ENCODE measurements at places on chromosomes 16 and 17.
A peak's percentile ranks its signal among the peaks of the same experiment; 100 is the strongest.

- no peak for DNase-seq
Observed at GRCh38 chr17:31321481-31321880, at the start of gene EVI2A. Gene EVI2A, minus strand, starts transcription at chr17:31321622. Its CDS starts 2,609 bp downstream, at chr17:31319013.

GRCh38 chr17:34163123-34163522 lies 92.0 kb upstream of the CCL2 start:
- no peak for DNase-seq

GRCh38 chr16:22677024-22677830 lies 136.7 kb upstream of the HS3ST2 start:
- DNase-seq: no peak

- no peak for DNase-seq
Observed at GRCh38 chr16:12874186-12874585, 27.2 kb upstream of the SHISA9 start.

DNA sequence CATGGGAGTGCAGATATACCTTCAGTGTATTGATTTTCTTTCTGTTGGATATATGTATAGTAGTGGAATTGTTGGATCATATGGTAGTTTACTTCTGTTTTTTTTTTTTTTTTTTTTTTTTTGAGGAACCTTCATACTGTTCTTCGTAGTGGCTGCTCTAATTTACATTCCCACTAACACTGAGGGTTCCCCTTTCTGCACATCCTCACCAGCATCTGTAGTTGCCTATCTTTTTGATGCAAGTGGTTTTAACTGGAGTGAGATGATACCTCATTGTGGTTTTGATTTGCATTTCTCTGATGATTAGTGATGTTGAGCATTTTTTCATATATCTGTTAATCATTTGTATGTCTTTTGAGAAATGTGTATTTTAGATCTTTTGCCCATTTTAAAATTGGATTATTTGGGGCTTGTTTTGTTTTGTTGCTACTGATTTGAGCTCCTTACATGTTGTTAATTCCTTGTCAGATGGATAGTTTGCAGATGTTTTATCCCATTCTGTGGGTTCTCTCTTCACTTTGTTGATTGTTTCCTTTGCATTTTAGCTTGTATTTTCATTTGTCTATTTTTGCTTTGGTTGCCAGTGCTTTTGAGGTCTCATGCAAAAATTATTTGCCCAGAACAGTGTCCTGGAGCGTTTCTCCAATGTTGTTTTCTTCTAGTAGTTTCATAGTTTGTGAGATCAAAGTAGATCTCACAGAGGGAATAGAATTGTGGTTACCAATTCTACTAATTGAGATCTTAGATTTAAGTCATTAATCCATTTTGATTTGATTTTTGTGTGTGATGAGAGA lies 25.0 kb upstream of the BCAS3 start:
- DNase-seq: no peak

DNA sequence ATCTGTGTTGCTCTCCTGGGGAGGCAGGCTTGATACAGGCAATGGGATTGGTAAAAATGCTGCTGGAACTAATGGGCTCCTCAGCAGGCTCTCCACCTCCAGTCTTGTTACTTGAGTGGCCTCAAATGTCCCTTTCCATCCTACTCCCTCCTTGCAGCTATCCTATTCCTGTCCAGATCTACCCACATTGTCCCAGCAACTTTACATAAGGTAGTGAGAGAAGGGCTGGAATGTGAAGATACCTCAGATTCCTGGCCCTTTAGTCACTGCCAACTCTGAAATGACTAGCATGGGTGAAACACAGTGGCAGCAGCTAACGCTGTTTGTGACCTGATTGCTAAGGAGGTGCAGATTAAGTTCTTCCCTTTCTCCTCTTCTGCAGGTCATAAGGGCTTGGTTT lies 210.1 kb upstream of the HS3ST4 start:
- no peak for DNase-seq

DNA sequence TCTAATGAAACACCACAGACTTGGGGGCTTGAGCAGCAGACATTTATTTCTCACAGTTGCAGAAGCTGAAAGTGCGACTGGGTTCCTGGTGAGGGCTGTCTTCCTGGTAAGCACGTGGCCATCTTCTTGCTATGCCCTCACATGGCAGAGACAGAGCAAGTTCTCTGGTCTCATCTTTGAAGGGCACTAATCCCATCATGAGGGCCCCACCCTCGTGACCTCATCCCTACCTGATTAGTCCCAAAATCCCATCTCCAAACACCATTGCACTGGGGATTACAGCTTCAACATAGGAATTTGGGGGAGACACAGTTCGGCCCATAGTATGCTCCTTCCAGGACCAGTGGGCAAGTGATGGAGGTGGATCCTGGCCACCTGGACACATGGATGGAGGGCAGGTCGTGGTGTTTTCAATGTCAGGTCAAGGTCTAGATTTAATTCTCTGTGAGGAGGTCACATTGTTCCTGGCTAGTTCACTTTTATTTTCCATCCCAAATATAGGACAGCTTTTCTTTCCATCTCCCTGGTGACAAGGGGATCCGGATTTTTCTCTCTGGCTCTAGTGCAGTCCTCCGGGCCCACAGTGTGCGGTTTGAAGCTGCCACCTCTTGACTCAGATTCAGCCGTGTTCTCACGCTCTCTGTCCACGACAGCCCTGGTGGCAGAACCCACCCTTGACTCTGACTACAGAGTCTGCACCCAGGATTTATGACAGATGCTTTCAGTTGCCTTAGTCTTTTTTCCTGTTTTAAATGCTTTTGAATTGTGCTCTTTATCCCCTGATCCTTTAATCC lies 160.5 kb upstream of the NOL11 start:
- DNase-seq: no peak

DNA sequence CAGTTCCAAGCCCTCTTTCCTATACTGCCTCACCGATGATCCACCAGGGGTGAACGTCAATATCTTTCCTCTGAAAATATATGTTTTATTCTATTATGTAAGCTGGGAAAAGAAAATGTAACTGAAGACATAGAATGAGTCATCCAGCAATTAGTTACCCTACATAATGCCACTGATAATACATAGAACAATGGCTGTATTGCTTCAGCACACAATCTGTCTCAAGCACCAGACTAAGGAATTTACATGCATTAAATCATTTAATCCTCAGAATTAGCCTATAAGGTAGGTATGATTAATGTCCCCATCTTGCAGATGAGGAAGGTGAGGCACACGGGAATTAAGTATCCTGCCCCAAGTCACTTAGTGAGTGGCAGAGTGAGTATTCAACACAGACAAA lies 472.8 kb downstream of the TOX3 start:
- DNase-seq: no peak

DNA sequence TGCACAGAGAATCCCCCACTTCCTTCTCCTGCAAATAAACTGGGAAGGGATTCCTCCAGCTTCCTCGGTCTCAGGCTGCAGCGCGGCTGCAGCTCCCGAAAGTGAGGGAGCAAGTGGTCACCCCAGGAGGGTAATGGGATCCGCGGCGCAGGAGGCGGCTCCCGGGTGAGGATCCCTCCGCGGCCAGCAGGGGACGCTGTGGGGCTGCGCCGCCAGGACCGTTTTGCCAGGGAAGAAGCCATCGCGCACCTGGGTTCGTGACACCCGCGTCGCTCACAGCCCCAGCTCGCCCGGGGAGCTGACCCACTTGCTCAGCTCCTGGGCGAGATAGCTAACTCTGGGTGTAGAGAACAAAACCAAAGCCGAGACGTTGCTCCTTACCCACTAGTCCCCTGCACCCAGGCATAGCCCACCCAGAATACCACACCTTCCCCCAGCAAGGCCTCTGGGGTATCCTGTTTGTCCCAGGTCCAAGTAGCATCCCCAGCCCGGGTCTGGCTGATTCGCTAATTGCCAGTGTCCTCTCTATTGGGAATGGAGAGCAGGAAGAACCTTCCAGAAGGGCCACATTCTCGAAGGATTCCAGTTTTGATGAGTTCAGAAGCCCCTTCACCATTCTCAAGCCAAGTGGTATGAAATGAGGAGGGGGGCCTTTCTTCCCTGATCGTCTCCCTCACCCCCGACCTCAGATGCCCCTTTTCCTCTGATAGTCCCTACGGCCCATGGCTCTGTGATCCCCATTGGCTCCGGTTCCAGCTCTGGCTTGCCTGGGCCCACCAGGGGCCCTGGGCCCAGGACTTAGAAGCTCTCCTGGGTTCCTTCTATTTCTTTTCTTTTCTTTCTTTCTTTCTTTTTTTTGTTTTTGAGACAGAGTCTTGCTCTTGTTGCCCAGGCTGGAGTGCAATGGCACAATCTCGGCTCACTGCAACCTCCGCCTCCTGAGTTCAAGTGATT lies 14.1 kb downstream of the CYGB start:
- DNase-seq: peak; percentile 62

- DNase-seq: no peak
Observed at GRCh38 chr17:19290066-19290705, 53.0 kb downstream of the EPN2 start.

DNA sequence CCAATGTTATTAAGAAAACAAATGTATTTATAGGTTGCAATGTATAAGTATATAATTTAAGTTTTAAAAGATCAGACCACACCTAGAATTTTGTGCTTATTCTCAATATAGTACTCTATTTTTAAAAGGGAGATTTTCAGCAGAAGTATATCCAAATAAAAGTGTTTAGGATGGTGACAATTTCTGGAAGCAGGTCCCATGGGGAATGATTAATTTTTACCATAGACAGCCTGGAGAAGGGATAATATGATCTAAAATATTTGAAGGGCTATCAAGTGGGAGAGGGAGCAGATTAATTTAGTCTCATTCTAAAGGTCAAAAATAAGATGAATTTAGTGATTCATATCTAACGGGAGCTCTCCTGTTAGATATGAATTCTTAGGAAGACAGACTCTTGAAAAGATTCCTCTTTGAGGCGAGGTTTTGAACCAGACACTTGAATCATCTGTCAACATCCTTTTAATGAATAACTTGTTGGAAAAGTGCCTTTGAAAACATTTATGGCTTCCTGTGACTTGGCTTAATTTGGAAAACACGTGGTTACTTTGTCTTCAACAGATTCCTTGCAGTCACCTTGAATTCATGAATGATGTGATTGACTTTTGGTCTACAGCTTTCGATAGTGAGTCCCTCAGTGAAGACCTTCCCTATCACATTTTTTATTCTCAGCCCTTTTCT lies 29.3 kb upstream of the SMIM36 start:
- DNase-seq: no peak

- no peak for DNase-seq
Observed at GRCh38 chr16:79055251-79055970, 545.1 kb downstream of the MAF start.

DNA sequence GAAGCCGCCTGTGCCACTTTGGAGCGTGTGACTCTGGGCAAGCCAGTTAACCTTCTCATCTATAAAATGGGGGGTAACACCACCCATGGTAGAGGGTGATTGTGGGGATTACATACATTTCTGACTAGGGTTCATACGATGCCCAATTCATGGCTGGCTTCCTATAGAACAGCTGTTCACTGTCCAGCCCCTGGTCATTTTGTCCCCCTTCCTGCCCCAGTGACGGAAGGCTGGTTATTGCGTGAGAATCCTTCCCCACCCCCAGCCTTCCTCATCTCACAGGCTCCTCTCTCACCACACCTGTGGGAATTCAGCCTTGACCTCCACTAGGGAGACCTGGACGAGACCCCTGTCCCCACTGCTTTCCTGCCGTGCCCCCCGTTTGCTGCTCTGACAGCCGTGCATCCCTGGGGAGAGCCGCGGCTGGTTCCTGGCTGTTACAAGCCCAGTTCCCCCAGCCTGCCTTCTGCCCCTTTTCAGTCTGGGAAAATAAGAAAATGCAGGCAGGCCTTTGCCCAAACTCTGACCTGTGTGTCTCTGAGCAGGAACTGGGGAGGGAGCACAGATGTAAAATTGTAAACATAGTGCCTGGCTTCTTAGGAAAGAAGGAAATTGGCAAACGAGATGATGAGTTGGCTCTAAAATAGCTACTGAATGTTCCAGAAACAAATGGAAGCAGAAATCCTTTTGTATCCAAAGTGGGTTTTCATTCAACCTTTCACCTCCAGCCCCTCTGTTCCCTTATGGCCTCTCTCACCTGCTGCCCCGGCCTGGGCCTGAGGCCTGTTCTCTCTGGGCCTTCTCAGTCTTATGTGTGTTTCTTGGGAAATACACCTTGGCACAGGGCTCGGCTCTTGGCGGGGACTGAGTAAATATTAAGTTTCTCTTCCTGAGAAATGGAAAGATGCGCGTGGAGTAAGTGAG lies 67.3 kb downstream of the OR1D5 start:
- DNase-seq: peak; percentile 33

DNA sequence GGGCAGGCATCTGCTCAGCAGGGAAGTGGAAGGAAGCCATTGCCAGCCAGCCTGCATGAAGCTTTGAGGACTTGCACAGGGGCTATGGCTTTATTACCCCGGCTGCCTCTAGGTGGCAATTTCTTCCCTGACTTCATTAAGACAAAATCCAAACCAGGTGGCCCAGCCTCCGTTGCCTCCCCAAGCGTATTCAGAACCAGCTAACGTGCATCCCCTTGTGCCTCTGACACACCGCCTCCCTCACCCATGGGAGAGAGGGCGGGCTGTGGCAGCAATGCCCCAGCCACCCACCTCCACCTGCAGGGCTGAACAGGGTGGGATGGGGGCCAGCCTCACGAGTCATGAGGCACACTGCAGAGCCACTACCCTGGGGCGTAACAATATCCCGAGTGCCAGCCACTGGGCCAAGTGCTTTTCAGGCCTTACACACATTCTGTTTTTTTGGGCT lies 6.8 kb downstream of the KIFC3 start:
- DNase-seq: peak; percentile 67

DNA sequence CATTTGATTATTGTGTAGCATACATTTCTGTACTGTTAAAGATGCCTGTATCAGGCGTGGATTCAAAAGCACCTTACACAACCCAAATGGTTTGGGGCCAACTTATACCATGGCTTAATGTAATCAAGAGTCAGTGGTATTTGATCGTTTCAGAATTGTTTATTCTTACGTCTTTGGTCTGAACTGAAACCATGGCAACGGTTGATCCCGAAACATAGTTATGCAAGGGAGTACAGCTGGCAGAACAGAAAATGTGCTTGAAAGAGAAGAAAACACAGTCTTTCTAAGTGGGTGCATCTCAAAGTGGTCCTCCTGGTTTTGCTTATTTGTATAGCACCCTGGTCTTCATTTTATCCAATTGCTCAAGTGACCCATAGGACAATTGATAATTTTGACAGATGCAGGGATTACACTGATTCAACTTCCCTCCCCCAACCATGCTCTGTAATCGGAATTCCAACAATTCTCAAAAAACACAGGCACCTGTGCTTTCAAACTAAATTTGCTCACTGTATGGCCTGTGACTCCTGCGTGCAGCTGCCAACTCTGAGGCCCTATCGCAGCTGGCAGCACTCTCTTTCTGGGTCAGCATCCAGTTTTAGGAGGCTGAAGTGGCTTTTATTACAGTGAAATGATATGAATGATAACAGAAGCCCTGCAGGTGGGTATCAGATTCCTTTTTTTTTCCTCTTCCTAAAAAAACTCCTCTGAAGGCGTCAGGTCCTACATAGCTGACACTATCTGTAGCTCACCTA lies 77.0 kb upstream of the AXIN2 start:
- no peak for DNase-seq

DNA sequence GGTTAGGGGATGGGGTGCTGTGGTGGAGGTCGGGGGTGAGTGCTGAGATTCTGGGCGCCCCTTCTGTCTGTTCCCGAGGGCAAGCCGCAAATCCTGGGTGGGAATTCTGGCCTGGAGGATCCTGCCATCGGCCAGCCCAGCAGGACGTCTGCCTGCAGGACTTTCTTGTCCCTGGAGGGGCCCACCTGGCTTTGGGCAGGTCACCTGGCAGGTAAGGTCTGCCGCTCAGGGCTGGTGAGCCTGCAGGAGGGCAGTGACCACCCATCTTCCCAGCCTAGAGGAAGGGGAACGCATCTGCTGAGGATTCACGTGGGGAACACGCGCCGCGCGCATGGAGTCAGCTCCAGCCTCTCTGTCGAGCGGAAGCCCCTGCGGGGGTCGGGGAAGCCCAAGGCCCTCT lies 5.4 kb downstream of the RNF222 start:
- no peak for DNase-seq

- no peak for DNase-seq
Observed at GRCh38 chr16:83355570-83356218, 452.1 kb upstream of the HSBP1 start.
